ENCODE measurements at places on chromosomes 2 and 18. TPM values are rescaled to one million over a fixed set of nuclear protein-coding genes. Genes with fewer than 3 reads are reported as not detected.

The EGR4 gene
- not detected for total RNA-seq

The REG3A gene
- total RNA-seq: not detected

The SPC25 gene
- total RNA-seq: 34.2 TPM

The PROC gene
- total RNA-seq: not detected

The IL18RAP gene
- 7.2 TPM for total RNA-seq

The KCNF1 gene
- total RNA-seq: not detected

The ACADL gene
- not detected for total RNA-seq

The PAPOLG gene
- total RNA-seq: 21.1 TPM

The LAMA3 gene
- total RNA-seq: 0.18 TPM

The PSMA8 gene
- total RNA-seq: 0.83 TPM

The PPP1R7 gene
- total RNA-seq: 103 TPM

The CENPA gene
- total RNA-seq: 43.1 TPM

The LYPD6 gene
- not detected for total RNA-seq

The BUB1 gene
- total RNA-seq: 114 TPM

The NAT8 gene
- not detected for total RNA-seq

The FAM228A gene
- not detected for total RNA-seq

The RAX gene
- not detected for total RNA-seq

The CXCR4 gene
- 212 TPM for total RNA-seq

The CD28 gene
- 205 TPM for total RNA-seq

The ST6GAL2 gene
- not detected for total RNA-seq

The IL1R2 gene
- total RNA-seq: 0.81 TPM

The IL36A gene
- total RNA-seq: not detected

Measured in activated CD4-positive, alpha-beta memory T cell treated with anti-CD3 and anti-CD28 coated beads, Interleukin-2, amount 10 ng/mL, durations not matched to agents 7 days and 5 days (primary cell).